NCI-H345 (cell line): ENCODE measurements at places on chromosomes 5 and 9.

GRCh38 chr5:68277431-68277830 lies 61.9 kb downstream of the PIK3R1 start:
- no peak for DNase-seq

DNA sequence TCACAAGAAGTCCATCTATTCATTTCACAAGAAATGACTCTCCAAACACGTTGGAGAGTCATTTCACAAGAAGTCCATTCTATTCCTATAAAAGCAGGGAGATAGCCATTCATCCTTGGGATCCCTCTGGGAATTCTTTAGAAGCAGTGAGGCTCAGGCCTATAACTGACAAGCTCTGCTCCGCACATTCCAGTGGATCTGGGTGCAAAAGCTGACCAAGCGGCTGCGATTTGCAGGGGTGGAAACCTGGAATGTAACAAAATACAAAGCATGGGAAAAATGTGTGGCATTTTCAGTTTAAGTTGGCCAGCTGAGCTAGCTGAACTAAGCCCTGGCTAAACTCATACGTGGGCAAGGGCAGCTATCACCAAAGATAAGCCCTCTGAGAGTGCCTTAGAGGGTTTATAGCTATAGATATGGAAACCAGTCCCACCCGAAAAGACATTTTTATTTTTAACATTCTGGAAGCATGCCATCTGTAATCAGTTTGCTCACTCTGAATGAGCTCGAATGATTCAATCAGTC lies 8.7 kb downstream of the TAS2R1 start:
- DNase-seq, result no peak

GRCh38 chr5:124040799-124041198 lies 528.8 kb downstream of the CSNK1G3 start:
- DNase-seq, result no peak

- DNase-seq, result no peak
These were observed 107.2 kb upstream of the CKMT2 start for GRCh38 chr5:81125959-81126358.

- DNase-seq, result no peak
These were observed 42.8 kb upstream of the SVEP1 start for GRCh38 chr9:110622368-110622767.

GRCh38 chr9:6052293-6052919 lies 37.0 kb upstream of the RANBP6 start:
- DNase-seq, result no peak

DNA sequence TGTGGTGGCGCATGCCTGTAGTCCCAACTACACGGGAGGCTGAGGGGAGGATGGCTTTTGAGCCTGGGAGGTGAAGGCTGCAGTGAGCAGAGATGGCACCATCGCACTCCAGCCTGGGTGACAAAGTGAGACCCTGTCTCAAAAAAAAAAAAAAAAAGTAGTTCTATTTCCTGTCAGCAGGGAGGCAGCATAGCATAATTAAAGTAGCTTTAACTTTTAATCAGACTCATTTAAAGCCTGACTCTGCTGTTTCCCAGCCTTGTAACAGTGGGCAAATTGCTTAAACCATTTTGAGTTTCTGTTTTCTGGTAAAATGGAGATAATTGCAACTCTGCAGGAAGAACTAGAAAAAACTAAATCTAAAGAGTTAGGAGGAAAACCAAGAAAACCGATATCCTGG lies 31.2 kb downstream of the CNOT6 start:
- DNase-seq, result no peak

GRCh38 chr9:131676431-131676972 lies 63.4 kb downstream of the RAPGEF1 start:
- DNase-seq, result no peak

DNA sequence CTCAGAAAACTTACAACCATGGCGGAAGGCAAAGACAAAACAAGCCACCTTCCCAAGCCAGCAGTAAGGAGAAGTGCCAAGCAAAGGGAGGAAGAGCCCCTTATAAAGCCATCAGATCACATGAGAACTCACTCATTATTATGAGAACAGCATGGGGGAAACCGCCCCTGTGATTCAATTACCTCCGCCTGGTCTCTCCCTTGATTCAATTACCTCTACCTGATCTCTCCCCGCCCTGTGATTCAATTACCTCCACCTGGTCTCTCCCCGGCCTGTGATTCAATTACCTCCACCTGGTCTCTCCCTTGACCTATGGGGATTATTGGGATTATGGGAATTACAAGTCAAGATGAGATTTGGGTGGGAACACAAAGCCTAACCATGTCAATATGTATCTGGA lies 467.3 kb upstream of the FTMT start:
- DNase-seq, result no peak

GRCh38 chr5:96175090-96175489 lies 213.4 kb upstream of the ELL2 start:
- no peak for DNase-seq

DNA sequence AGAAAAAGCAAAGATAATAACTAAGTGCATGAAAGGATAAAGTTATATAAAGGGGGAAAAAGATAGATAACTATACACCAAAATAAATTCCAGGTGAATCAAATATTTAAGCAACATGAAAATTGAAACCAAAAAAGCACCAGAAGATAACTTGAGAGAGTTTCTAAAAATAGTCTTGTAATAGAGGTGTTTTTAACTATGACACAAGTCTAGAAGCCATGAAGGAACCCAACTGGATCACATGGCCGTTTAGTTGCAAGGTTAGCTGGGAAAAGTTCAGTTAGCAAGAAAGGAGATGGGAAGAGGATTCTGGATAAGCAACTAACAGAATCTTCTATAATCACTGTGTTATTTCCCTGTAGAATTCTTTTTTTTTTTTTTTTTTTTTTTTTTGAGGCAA lies 9.2 kb upstream of the RASA1 start:
- DNase-seq, result no peak

- DNase-seq, result no peak
These were observed 23.5 kb upstream of the TENT2 start for GRCh38 chr5:79588696-79589095.

- no peak for DNase-seq
These were observed 104.7 kb upstream of the IRX2 start for GRCh38 chr5:2856206-2856605.

GRCh38 chr9:136799079-136799853 lies 3.1 kb downstream of the CCDC183 start:
- DNase-seq, result peak; percentile 60

- DNase-seq, result no peak
These were observed 9.4 kb downstream of the OR2K2 start for GRCh38 chr9:111320631-111321030.

- no peak for DNase-seq
These were observed 120.2 kb upstream of the RASA1 start for GRCh38 chr5:87147441-87147840.

GRCh38 chr5:144202726-144203125 lies 32.1 kb downstream of the KCTD16 start:
- DNase-seq, result no peak
